ENCODE measurements at places on chromosomes 2 and 18.

- DNase-seq: no peak
Measured at GRCh38 chr2:169345486-169346437, 16.6 kb downstream of the LRP2 start.

- DNase-seq: no peak
Measured at GRCh38 chr2:151857650-151858049, 29.4 kb upstream of the ARL5A start.

DNA sequence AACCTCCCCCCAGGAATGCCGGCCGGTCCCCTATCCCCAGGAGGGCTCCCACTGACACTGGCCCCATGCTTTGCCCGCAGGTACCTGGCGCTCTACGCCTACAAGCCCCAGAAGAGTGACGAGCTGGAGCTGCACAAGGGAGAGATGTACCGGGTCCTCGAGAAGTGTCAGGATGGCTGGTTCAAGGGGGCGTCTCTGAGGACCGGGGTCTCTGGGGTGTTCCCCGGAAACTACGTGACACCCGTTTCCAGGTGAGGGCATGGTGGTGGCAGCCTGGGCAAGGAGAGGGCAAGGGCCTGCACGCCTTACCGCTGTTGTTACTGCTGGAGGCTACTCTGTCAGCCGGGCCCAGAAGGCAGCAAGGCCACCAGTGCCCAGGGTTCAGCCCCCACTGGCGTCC is 181.3 kb downstream of the SEPTIN10 start:
- no peak for DNase-seq

DNA sequence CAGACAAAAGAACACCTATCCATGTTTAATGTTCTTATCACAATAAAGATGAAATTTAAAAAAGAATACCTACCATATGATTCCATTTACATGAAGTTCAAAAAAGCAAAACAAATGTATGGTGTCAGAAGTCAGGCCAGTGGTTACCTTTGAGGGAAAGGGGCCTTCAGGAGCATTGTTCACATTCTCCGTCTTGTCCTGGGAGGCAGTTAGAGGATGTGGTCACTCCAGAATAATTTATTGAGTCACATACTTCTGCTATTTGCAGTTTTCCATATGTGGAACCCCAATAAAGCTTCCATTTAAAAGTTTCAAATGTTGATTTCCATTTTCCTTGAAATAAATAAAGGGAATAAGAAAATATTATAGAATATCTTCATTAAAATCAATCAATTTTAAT is 41.6 kb upstream of the POU3F3 start:
- no peak for DNase-seq

DNA sequence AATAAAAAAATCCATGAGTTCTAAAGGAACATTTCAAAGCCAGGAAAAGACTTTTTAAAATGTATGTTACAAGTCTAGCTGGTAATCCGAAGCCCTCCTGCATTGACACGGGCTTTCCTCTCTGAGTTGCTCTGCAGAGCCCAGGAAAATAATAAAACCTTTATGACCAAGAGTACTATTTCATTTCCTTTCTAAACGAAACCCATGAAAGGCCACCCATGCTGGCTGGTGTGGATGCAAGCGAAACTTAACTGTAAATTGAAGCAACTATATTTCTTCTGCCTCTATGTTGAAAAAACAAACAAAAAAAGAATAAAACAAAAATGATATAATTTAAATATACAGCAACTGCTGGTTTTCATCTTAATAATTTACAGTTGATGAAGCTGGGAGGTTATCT is 41.3 kb upstream of the ZNF532 start:
- DNase-seq: no peak

DNA sequence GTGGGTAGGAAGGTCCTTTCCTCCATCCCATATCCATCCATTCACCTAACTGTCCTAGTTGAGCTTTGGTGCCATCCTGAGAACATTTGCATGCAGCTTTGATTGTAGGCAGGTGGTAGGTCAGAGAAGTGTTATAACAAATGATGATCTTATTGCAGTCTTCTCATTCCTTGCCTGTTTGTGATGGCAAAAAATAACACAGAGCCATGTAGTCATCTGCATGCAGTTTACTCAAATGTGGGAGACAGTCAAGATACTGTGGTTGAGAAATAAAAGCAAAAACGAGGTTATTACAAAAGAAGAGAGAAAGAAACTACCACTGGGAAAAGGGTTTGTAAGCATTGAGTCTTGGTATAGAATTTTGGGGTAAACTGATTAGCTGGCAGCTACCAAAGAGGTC is 66.3 kb downstream of the AOX1 start:
- DNase-seq: no peak

DNA sequence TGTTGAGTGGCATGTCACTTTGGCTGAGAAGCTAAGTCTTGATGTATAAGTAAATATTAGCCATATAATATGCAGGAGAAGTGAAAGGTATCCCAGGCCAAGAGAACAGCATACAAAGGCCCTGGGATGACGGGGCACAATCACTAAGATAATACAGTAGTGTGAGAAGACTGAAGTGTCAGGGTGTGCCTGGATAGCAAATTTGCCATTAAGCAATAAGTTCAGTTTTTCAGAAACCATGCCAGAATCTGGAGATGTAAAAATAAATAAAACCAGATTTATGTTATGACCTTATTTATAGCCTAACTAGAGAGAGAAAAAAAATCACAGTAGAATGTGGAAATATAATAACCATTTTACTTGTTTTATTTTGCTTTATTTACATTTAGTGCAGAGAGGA is 1858.7 kb upstream of the CELF4 start:
- no peak for DNase-seq

DNA sequence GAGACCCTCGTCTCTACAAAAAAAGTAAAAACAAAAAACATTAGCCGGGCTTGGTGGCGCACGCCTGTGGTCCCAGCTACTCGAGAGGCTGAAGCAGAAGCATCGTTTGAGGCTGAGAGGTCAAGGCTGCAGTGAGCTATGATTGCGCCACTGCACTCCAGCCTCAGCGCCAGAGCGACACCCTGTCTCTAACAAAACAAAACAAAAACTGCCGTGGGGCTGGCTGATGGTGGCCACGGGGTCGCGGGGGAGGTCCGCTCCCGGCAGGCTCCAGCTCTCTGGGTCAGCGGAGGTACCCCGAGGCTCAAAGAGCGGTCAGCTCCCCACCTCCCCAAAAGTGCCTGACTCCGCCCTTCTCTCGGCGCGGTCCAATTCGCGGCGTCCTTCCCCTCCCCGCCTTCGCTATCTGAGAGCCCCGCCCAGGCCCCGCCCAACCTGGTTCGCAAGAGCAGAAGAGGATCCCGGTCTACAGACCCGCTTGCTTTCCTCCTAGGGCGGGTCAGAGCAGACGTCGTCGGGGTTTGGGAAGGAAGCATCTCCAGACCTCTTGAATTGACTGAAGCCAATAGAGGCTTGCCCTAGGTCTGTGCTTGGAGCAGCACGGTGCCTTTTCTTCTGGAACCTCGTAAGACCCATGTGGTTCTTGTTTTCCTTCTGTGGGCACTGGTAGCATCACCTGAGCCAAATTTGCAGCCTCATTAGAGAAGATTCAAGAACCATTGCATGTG is 7.8 kb downstream of the RAX start:
- DNase-seq: no peak

DNA sequence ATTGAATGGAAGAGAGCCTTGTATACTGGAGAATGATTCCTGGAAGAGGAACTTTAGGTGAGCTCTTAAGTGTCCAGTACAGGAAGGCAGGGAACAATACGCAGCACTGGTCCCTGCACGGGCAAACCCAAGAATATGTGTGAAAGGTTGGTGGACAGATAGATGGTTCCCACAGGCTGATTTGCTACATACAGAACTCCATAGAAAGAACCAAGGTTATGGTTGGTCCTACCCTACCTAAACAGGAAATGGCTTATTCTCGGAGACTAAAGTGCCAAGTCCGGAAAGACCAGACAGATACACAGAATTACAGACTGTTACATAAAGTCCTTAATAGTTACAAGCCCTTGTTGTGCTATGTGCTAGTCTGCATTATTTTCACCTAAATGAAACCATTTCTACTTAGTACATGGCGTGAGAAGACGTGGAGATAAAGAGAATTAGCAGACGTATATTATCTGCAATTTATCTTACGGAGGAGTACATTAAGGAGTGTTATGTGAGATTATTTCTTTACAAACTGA is 1.2 kb downstream of the REV1 start:
- no peak for DNase-seq

- DNase-seq: no peak
Measured at GRCh38 chr2:48600204-48600813, 17.3 kb upstream of the GTF2A1L start.

GRCh38 chr2:111122631-111123421 is 2.1 kb downstream of the BCL2L11 start:
- DNase-seq: peak; percentile 46

DNA sequence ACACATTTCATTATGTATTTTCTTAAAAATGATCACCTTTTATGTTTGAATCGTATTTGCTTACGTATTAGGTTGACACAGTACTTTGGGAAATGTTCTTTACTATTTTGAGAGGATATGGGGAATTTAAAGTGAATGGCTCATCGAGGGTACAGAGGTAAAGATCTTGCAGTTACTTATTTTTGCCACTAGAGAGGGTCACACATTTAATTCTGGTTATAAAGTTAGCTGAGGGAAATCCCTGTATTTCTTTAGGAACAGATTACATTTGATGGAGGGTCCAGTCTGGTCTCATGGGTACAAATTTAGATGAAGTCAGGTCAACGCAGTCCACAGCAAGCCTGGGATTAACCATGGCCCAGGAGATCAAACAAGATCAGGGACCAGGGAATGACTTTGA is 24.5 kb downstream of the DYNC2LI1 start:
- no peak for DNase-seq

GRCh38 chr2:206556357-206556949 is 85.8 kb upstream of the FAM237A start:
- no peak for DNase-seq

DNA sequence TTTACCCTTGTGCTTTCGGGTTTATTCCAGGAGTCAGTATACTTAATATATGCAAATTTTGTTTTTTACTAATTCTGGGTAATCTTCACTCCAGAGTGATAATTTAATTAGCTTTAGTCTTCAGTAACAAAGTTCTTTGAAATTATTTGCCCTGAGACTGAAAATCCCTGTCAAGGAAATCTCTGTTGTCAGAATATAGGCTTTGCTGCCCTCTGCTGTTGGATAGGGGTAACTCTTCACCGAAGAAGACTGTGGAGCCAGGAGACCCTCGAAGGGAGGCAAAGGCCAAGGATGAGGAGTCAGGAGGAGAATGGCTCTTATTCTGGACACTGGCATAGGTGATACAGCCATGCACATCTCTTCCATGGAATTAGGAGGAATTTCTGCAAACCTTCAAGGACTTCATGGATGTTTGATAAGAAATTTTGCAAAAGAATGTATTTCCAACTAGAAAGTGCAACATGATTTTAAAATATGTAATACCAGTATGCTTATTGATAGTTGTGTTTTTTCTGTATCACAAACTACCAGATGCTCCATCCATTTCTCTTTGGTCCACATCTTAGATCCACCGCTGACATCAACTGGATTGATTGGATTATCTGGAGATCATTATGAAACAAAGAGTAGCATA is 182.3 kb downstream of the RDH14 start:
- DNase-seq: no peak

DNA sequence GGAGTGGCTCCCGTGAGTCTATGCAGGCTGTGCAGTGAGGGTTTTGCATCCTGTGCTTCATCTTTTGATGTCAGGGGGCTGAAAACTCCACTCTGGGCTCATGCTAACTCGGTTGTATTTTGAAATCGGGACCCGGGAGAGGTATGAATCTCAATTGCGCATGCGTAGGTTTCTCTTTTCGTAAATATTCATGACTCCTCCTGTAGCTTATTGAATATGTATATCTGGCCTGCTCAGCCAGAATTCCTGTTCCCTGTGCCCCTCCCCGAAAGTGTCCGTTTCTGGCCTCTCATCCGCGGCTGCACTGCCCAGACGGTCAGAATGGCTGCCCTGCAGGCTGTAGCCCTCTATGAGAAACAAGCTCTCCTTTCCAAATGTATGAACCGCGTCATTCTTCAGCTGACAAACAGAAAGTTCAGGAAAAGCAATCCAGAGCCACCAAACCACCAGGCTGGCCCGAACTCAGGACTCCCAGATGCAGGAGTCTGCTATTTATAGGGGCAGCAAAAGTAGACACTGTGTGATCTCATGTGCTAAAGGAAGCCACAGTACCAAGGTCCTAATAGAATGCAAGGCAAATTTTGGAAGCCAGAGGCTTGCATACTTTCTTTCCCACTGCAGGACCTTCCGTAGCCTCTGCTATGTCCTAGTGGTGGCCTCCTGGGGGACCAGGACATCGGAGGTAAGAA is 41.7 kb downstream of the AKAIN1 start:
- DNase-seq: no peak

GRCh38 chr18:23921716-23922285 is 92.8 kb upstream of the TTC39C start:
- no peak for DNase-seq

DNA sequence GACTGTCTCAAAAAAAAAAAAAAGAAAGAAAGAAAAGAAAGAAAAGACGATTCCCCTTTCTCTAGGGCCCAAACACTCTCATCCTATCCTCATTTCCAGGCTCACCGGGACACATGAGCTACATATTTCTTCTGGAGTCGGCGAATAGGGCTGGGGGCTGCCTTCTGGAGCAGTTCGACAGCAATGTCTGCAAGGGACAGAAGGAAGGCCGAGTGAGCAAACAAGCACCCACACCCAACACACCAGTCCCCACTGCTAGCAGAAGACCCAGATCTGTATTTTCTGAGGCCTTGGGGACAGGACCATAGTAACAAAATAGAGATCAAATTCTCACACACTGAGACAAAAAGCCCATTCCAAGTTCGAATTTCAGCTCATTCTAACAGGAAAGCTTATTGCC is 1.2 kb downstream of the CNPPD1 start:
- DNase-seq: no peak

DNA sequence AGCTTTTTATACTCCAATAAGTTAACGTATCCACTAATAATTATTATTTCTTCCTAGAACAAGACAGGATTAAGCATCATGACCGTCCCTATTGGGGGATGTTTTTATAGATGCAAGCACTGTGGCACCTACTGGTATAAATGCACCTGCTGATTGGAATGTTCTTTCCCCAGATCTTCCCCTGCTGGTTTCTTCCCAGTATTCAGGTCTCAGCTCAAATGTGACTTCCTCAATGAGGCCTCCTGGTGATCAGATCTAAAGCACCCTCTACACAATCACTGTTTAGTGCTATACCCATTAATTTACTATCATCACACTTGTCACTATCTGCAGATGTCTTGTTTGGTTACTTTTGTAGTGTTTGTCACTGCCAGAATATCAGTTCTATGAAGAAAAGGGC is 3.9 kb upstream of the TYMS start:
- DNase-seq: no peak

All from CD4-positive, alpha-beta T cell treated with Interleukin-15 for 1 hour (primary cell).